ENCODE measurements at places on chromosomes 3 and 15.

GRCh38 chr15:49918121-49918520 lies 200.9 kb downstream of the ATP8B4 start:
- DNase-seq, result no peak

DNA sequence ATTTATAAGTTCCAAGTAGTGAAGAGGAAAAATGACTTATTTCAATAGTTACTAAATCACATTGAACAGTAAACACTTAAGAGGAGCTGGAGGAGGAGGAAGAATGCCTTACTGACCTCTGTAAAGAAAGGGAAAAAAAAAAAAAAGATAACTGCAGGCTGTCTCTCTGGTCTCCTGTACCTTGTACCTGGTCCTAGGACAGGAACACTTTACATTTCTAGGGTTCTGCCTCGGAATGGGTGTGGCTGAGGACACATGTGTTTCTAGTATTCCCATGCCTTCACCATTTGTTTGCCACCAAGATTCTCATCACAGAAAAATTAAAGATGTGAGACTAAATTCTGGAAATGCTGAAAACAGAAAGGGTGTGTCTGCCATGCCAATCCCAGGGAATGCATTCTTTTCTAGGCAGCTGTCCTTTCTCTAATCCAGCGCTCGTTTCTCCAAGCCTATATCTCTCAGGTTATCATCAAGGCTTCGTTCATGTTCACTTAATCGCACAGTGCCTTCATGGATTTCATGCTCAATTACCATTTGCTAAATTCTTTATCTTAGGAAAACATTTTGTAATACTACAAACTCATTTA lies 1208.3 kb downstream of the OTOL1 start:
- no peak for DNase-seq

GRCh38 chr15:67992411-67992810 lies 61.7 kb upstream of the PIAS1 start:
- DNase-seq, result no peak

- peak; percentile 36 for DNase-seq
These were observed 222.3 kb downstream of the ZMAT3 start for GRCh38 chr3:178849199-178849910.

DNA sequence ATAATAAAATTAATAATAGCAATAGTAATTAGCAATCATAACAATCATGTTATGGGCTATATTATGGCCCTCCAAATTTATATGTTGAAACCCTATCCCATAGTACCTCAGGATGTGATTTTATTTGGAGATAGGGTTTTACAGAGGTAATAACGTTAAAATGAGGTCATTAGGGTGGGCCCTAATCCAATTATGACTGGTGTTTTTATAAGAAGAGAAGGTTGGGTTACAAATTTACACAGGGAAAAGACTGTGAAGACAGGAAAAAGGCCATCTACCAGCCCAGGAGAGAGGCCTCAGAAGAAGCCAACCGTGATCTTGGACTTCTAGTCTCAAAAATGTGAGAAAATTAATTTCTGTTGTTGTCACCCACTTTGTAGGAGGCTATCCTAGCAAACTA lies 353.1 kb downstream of the CHL1 start:
- no peak for DNase-seq

- no peak for DNase-seq
These were observed 317.3 kb downstream of the TLE3 start for GRCh38 chr15:69780374-69780773.

GRCh38 chr15:31077181-31077580 lies 24.3 kb downstream of the TRPM1 start:
- no peak for DNase-seq

GRCh38 chr3:113754494-113755159 lies 7.8 kb downstream of the ATP6V1A start:
- no peak for DNase-seq

GRCh38 chr3:195591220-195591619 lies 7.5 kb upstream of the APOD start:
- DNase-seq, result no peak

- no peak for DNase-seq
These were observed 53.7 kb downstream of the PCSK6 start for GRCh38 chr15:101435761-101436160.

- no peak for DNase-seq
These were observed 3.1 kb downstream of the MYRIP start for GRCh38 chr3:39812537-39812936.

- no peak for DNase-seq
These were observed 85.3 kb downstream of the HHLA2 start for GRCh38 chr3:108381529-108382140.

DNA sequence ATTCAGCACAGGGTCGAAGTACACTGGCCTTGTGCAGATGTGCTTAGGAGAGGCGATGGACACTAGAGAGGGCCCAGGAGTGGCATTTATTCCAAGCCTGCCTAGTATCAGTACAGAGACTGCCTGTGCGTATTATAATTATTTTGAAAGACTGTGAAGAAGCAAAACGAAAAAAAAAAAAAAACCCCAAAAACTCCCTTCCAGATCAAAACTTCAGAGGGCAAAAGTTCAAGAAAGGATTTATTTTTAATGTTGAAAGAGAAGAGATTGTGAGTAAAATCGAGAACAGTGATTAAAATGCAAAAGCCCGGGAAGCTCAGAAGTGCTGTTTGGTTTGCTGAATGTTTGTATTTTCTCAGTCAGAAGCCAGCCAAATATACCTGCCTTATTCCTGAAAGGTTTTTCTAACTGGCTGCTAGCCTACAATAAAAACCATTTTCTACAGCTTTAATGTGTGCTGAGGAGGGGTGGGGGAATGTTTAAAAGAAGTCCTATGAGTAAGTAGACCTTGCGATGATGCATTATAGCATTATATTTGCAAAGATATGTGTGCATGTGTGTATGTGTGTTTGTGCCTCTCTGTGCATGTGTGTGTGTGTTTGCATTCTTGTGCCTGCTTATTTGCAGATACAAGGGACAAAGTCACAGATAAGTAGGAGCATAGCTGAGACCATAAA lies 19.3 kb upstream of the LZTFL1 start:
- no peak for DNase-seq
